ENCODE measurements at places on chromosomes 7 and 10.

DNA sequence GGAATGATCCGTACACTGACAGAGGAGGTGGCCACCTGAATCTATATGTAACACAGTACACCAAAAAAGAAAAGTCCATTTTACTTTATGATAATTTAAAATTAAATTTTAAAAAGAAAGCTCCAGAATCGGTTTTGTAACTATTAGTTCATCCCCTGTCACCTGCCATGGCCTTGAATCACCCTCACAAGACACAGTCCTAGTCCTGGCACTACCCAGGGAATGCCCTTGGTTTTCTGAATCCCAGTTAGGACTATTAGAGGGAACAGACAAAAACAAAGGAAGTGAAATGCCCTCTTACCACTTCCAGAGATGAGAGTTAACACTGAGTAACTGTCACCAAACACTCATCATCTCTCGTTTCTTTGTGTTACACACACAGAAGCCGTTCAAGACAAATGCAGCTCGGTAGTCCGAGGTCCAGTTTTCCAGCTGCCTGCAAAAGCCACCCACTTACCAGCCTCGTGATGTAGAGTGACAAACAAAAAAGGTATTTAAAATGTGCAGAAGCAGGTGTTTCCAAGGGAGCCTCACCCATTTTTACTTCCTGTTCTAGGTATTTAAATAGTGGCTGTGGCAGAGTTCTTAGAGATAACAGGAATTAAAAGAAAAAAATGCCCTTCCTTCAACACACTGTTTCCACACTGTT is 6.1 kb downstream of the PTPRN2 start:
- no peak for DNase-seq

GRCh38 chr7:47356261-47356660 is 225.7 kb downstream of the TNS3 start:
- DNase-seq, result no peak

DNA sequence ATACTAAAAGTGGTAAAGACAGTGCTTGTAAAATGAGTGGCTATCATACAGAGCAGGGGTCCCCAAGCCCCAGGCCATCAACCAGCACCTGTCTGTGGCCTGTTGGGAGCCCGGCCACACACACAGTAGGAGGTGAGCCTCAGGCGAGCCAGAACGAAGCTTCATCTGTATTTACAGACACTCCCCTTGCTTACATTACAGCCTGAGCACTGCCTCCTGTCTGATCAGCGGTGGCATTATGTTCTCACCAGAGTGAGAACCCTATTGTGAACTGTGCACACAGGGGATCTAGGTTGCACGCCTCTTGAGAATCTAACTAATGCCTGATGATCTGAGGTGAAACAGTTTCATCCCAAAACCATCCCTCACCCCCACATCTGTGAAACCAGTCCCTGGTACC is 58.7 kb downstream of the ITGA8 start:
- no peak for DNase-seq

DNA sequence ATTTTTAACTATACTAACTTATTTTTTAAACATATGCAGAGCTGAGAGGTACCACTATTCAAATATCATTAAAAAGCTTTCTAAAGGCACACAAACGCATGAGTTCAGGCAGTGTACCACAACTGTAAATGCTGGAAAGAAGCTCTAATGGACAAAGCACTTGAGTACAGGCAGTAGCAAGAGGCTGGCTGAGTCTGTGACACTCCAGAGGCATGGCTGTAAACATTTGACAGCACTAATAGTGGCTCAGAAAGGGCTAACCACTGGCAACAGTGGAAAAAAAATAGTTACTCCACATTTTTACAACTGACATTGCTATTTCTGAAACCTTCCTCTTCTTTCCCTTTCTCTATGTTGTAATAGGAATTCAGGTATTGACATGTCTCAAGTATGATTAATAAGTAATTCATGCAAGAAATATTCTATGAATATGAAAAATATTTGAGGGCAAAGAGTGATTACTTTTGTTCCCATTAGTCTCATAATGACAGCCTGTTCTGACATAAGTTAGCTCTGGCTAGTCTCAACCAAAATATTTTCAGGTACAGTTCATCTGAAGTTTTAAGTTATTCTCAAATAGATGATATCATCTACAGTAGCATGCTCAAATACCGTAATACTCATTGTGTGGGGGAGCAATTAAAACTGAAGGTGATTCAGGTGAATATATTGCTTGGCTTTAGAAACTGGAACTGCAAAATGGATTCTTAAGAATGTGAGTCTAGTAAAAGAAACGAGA is 324.0 kb upstream of the POT1 start:
- DNase-seq, result no peak

DNA sequence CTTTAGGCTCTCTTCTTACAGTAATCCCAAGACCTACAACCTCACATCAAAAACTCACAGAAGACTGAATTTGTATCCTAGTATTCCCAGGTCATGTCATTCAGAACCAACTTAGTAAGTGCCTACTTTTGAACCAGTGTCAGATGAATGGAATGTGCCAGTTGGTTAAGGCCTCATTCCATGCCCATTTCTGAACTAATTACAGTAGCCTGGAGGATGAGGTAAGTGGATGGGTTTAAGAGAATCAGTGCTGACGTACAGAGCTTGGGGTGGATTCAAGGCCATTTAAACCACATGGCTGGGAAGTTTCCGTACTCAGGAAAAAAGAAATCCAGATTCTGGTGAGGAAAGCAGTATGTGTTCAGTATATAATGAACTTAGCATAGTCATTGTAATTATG is 21.9 kb upstream of the FOXP2 start:
- no peak for DNase-seq

DNA sequence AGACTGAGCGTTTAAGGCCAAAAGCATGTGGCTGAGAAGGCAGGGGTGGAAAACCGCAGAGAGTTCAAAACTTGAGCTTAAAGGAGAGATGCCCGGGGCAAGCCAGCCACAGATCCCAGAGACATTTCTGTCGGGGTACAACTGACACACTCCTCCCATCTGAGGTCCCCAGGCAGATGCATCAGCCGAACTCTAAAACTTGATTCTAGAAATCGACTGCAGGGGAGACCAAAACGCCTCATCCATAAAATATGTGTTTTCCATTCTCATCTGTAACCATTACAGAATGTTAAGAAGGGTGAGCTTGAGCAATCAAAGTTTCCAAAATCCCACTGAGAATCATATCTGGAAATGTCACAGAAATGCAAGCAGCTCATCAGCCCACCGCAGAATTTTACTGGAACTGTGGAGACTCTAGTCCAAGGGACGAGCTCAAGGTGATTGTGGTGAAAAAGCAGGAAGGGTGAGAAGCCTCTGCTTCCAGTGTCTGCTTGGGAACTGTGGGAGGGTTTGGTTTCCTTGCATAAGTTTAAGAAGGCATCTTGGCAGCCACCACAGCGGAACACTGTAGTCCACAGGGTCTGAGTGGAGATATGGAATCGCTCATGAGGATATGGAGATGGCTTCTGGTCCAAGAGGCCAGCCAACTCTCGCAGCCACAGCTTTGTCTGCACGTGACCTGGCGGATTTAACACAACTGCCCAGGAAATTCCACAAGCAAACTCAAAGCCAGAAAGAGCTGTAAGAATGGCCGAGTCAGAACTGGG is 249.2 kb downstream of the SFMBT2 start:
- DNase-seq, result no peak

- DNase-seq, result no peak
Measured at GRCh38 chr10:3542185-3542611, 242.8 kb downstream of the KLF6 start.

- DNase-seq, result no peak
Measured at GRCh38 chr7:158470336-158470735, 117.3 kb downstream of the PTPRN2 start.

- no peak for DNase-seq
Measured at GRCh38 chr7:24951441-24951980, 28.5 kb downstream of the OSBPL3 start.
